ENCODE measurements at places on chromosomes 6 and 20.

- no peak for DNase-seq
Measured at GRCh38 chr6:83808005-83808404, 45.2 kb upstream of the RIPPLY2 start.

DNA sequence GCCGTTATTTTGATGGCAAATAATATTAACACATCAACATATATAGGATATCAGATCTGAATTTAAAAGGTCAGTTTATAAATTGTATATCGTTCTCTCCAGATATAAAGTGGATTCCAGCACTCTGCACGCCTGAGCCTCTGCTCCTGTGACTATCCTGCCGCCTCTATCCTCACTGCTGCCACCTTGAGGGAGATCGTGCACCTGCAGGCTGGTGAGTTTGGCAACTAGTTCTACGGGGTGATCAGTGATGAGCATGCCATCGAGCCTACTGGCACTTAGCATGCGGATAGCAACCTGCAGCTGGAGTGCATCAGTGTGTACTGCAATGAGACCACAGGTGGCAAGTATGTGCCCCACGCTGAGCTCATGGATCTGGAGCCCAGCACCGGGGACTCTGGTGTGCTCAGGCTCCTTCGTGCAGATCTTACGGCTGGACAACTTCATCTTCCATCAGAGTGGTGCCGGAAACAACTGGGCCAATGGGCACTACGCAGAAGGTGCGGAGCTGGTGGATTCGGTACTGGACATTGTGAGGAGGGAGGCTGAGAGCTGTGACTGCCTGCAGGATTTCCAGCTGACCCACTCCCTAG is 84.9 kb downstream of the FBXO5 start:
- peak; percentile 37 for DNase-seq

GRCh38 chr6:109466212-109466923 is 10.8 kb upstream of the MICAL1 start:
- DNase-seq, result no peak

- DNase-seq, result no peak
Measured at GRCh38 chr20:48287021-48287494, 501.8 kb upstream of the SULF2 start.

DNA sequence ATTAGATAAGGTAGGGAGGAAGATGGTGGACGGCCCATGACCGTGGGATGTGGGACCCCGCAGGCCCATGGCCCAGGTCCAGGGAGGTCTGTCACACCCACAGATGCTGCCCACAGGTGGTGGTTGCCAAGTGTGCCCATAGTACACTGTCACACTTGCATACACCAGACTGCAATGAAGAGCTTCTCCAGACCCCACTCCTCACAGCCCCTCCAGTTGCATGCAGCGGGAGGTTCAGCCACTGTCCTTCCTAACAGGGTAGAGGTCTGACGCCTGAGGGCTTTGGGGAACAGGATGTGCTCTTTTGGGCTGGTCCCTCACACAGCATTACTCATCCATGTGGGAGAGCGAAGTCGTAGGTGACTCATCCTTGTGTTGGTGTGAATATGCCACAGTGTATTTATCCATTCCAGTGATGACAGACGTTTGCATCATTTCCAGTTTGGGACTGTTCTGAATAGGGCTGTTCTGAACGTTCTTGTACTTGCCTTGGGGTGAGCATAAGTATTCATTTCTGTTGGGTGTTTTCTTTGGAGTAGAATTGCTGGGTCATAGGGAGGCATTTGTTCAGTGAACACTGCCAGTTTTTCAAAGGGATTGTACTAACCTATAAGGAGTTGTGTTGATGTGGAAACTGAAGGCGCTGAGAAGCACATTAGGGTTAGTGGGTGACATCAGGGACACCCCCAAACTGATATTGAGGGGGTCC is 10.1 kb upstream of the PYGB start:
- no peak for DNase-seq
